Suprapubic skin (tissue), 4 donors: ENCODE measurements at places on chromosomes 16 and 17.

DNA sequence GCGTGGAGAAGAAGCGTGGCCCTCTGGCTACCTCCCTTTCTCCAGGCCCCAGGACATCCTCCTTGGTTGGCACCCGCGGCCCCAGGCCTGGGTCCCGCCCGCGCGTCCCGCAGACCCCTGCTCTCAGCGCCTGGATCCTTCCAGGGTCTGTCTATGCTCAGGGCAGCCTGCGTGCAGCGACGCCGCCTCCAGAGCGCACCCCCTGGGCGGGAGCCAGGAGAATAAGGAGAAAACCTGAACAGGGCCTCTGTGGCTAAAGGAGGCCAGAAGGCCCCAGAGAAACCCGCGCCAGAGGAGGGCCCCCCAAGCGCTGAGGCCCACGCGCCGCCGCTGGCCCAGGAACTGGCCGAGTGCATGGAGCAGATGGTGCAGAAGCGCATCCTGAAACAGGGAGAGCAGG is 40.4 kb upstream of the DNAJA2 start:
- no peaks in the 10 kb centered on the region for H3K36me3 ChIP-seq
- H3K4me3 ChIP-seq, result no peak overlapping the region
- no peak for DNase-seq
- H3K27ac ChIP-seq, result no peak overlapping the region
- H3K4me1 ChIP-seq, result no peaks in the 10 kb centered on the region

GRCh38 chr16:2770057-2770951 is 6.8 kb downstream of the ELOB start:
- no peak for DNase-seq
- peak overlapping the region; percentile 84 for H3K27ac ChIP-seq
- H3K4me3 ChIP-seq, result no peak overlapping the region
- peaks cover 50% of the 10 kb centered on the region for H3K4me1 ChIP-seq
- H3K36me3 ChIP-seq, result peaks cover 87% of the 10 kb centered on the region
- no peaks in the 10 kb centered on the region for H3K27me3 ChIP-seq

GRCh38 chr16:284204-285120 is 1.5 kb downstream of the PDIA2 start:
- H3K4me1 ChIP-seq, result peaks cover 23% of the 10 kb centered on the region
- H3K4me3 ChIP-seq, result no peak overlapping the region
- no peak for DNase-seq
- H3K27me3 ChIP-seq, result peaks cover 35% of the 10 kb centered on the region

DNA sequence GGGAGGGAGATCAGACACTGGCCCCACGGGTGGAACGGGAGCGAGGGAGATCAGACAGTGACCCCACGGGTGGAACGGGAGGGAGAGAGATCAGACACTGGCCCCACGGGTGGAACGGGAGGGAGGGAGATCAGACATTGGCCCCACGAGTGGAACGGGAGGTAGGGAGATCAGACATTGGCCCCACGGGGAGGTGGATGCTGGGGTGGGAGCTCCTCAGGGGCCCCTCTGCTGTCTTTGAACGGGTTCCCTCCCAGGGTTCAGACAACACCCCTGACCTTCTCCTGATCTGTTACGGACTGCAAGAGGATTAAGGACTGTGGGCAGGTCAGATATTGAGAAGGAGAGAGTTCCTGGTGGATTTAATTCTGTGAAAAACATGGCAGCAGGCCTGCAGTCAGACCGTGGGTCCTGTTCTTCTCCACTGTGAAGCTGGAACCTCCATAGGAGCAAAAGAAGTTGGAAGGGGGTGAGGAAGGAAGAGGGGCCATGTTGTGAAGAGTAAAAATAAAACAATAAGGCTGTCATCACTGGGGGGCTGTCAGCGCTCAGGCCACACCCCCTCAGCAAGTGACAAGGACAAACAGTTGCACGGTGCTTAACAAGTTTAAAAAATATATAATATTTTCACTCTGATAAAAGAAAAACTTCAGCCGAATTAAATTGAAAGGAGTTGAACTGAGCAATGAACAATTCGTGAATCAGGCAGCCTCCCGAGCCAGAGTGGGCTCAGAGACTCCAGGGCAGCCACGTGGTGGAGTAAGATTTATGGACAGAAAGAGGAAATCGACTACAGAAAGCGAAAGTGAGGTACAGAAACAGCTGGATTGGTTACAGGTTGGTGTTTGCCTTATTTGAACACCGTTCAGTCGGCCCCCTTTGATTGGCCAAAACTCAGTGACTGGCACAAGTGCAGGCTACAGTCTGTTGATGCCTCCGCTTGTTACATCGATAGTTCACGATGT is 348.7 kb upstream of the TNRC6C start:
- peaks cover 32% of the 10 kb centered on the region for H3K4me1 ChIP-seq
- H3K27me3 ChIP-seq, result peaks cover 6% of the 10 kb centered on the region
- H3K4me3 ChIP-seq, result peak overlapping the region; percentile 8
- H3K36me3 ChIP-seq, result no peaks in the 10 kb centered on the region
- peak; percentile 57 for DNase-seq

- DNase-seq, result peak; percentile 86
- H3K36me3 ChIP-seq, result peaks cover 7% of the 10 kb centered on the region
- no peaks in the 10 kb centered on the region for H3K27me3 ChIP-seq
- H3K27ac ChIP-seq, result peak overlapping the region; percentile 94
- peak overlapping the region; percentile 73 for H3K4me3 ChIP-seq
Measured at GRCh38 chr17:29292992-29293889, 707 bp downstream of the NUFIP2 start.

DNA sequence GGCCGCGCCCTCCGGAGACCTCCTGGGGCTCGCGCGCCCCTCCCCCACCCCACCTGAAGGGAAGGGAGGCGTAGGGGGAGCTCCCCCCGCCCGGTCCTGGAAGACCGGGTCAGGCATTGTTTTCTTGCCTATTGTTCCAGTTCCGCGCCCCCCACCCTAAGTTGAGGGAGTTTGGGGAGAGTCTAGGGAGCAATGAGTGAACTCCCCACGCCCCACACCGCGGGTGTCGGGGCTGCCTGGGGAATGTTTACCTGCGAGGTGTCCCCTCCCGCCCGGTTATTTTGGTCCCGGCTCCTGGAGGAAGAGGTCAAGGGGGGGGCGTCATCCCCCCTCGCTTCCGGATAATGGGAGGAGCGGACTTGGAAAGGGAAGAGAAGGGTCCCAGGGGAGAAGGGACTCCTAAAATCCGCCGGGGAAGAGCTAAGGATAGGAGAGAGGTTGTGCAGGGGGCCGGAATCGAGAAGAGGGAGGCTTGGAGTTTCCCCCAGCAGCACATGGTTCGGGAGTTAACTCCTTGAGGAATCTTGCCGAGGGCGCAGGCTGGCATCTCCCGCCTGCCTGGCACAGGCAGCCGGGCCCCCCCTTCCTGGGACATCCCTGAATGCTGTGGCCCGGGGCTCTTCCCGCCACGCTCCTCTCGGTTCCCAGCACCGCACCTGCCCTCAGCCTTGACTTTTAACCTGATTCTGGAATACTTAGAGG is 881 bp downstream of the MLLT6 start:
- H3K4me1 ChIP-seq, result peaks cover 68% of the 10 kb centered on the region
- peak overlapping the region; percentile 90 for H3K27ac ChIP-seq
- H3K4me3 ChIP-seq, result peak overlapping the region; percentile 85
- peaks cover 10% of the 10 kb centered on the region for H3K36me3 ChIP-seq

DNA sequence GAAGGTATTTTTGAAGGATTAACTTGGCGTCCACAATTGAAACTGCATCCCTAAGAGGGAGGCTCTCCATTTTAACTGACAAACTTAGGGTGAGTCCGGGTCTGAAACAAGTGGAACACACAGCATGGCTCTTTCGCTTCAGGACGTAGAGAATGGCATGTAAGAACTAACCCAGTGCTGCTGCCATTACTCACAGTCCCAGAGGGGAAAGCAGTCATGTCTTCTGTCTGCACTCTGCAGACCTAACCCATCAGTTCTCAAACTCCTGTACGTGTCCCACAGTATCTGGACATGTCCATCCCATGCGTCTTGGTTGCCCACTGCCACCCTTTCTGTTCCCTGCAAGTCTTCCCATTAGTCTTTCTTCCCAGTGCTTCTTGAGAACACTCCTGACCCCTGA is 563 bp downstream of the ST6GALNAC1 start:
- peaks cover 11% of the 10 kb centered on the region for H3K4me1 ChIP-seq
- H3K4me3 ChIP-seq, result no peak overlapping the region
- no peaks in the 10 kb centered on the region for H3K36me3 ChIP-seq

- no peak overlapping the region for H3K4me3 ChIP-seq
- H3K27me3 ChIP-seq, result peaks cover 61% of the 10 kb centered on the region
- H3K4me1 ChIP-seq, result peaks cover 4% of the 10 kb centered on the region
- no peaks in the 10 kb centered on the region for H3K36me3 ChIP-seq
Measured at GRCh38 chr17:1298606-1299005, 19.1 kb downstream of the TRARG1 start.
